ENCODE measurements at places on chromosomes 1 and 21.

- DNase-seq: no peak
Observed at GRCh38 chr1:225654277-225654597, 1.3 kb upstream of the ENAH start.

DNA sequence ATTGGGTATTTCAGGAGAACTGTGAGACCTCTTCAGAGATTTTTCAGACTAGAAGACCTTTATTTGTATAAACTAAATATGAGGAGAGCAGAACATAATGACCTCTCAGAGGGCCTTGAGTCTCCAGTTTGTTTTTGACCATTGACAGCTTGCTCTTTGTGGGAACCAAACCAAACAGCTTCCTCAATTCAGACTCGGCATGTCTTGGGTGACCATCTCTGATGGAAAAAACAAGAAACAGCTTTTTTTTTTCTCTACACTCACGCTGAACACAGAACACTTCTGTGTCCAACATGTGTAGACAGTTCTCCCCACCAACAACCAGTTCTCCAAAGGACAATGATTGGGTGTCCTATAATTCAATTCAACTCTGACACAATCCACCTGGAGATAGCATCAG, 11.5 kb downstream of the ATP1A4 start:
- no peak for DNase-seq

DNA sequence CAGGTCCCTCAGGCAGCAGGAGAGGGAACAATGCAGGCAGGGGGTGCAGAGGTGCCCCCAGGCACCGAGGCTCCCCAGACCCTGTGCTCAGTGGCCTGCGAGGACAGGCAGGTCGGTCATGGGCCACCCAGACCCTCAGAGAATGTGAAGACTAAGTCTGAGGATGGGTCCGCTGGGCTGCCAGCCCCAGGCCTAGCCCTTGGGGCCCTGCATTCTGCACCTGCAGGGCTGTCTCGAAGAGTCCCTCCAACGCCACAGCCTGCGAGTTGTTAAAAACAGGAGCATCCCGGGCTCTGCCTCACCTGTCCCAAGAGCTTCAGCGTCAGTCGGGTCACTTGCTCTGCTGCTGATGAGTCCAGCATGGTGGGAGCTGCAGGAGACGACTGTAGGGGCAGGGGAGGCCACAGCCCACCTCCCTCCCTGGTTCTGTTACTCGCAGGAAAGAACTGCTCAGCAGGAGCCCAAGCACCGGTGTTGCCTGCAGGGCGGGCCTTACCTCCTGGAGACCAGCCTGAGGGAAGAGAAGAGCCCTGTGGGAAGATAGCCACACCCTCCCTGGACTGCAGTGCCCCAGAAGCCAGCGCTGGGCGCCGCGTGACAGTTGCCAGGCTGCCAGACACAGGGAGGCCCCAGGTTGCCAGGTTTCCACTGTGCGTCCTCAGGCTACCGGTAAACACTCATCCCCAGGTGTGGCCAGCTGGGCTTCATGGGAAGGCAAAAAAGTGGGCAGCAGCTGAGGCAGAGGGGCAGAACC, 5.8 kb downstream of the C21orf58 start:
- DNase-seq: no peak

DNA sequence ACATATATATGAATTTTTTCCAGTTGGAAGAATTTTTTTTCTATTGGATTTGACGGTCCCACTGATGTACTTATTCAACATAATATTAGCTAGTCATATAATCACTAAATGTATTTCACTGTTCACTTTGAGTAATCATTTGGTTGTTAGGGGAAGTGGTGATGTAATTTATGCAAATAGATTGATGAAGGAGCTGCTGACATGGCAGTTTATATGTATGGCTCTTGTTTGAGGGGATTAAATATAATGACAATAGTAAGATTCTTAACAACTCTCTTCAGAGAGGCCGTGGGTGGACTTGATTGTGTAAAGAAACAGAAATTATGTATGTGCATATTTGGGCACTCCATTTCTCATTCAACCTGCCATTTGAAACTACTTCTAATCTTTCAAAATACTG, 653.6 kb upstream of the ADGRL4 start:
- DNase-seq: no peak

DNA sequence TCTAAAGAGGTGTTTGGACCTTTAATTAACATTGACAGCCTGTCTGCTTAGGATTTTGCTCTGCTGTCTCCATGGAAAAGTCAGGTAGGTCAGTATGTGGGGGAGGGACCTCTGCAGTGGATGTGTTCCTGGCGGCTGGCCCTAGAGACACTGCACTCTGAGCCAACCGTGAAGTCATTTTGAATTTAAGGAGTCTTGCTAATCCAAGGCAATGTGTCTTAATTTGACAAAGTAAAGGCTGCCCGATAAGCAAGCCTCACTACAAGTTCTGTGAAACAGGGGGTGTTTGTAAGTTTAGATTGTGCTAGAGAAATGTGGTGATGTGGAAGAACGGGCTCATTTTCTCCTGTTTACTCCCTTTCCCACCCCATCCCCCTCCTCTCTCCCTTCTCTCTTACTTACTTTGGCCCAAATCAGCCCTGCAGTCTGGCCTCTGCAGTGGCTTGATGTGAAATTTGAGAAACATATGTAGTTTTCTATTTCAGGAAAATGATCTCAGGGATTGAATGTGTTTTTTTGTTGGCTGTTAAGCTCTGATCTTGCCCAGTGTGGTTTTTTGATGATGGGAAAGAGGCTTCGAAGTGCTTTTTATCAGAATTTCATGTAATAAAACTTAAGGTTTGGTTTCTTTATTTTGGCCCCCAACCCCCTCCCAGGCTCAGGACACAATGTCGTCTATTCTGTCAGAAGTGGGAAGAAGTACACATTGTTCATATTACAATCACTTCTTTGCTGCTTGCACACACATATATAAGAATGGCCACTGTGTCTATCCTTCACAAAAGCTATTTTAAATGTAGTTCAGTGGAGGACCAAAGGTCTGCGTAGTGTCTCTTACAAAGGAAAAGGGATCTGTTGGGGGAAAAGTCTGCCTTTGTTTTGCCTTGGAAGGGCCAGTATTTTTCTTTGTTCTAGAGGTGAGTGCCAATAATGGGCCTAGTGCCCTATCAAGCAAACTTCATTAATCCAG, 96.6 kb downstream of the FGGY start:
- no peak for DNase-seq
